Activated T-cell treated with anti-CD3 and anti-CD28 coated beads, Interleukin-2, amount 50 U/mL, for 24 hours (primary cell): ENCODE measurements at places on chromosomes 7 and 10.
A peak's percentile ranks its signal among the peaks of the same experiment; 100 is the strongest.

DNA sequence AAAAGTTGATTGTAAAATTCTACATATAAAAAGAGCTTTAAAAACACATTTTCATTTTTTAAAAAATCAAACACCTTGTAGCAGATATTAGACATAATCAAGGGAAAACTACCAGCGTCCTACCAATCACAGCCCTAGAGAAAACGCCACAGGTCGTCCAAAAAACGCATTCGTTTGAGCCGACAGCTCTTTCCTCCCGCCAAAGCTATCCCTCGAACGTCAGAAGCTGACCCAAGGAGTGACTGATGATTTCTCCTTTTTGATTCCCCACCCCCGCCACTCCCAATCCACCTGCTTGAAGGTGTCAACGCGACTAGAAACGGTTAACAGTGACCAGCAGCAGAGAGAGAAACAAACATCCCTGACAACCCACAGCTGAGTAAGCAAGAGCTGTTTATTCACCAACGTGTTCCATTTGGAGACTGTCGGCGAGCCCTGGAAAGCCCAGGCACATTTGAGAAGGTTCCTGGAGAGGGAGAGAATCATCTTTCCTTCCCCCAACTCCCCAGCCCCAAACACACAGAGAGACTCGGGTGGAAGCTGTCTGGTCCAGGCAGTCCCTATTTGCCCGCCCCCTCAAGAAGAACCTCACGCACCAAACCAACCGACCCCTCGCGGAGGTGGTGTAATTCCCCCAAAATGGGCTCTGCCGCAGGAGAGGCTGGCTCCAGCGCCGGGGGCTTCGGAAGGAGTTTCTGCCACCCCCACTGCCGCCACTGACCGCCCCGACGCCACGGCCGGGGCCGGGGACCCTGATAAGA is 622 bp downstream of the CPEB3 start:
- DNase-seq: no peak

DNA sequence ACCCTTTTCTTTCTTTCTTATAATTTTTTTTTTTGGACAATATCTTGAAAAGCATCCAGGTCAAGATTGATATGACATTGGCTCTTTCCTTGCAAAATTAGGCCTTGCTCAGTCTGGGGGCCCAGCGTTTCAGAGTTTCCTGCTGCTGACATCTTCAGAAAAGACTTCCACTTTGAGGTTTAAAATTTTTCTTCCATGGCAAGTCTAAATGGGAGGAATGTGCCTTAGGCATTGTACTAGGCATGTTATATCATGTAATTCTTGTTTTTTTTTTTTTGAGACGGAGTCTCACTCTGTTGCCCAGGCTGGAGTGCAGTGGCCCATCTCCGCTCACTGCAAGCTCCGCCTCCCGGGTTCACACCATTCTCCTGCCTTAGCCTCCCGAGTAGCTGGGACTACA is 48.9 kb upstream of the PDZD8 start:
- DNase-seq: no peak

- DNase-seq: no peak
These were observed 14.1 kb upstream of the LAMB1 start for GRCh38 chr7:108016841-108017775.

DNA sequence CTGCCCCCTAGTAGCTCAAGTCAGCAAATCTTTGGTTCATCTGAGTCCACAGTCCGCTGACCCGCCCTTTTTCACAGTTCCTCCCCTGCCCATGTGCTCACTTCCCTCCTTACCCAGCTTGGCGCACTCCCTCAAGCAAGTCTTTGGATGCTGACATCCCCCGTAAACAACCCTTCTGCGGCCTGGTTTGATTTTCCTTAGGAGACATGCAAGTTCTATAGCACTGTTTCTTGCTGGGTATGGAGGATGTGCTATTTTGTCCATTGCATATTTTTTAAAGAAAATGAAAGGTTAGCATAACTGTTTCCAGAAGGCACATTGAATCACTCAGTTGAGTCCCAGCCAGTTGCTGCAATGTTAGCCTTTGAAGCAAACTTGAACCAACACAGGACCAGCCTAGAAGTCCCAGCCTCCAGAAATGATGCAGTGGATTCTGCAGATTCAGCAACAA is 38.2 kb downstream of the HTRA1 start:
- no peak for DNase-seq

DNA sequence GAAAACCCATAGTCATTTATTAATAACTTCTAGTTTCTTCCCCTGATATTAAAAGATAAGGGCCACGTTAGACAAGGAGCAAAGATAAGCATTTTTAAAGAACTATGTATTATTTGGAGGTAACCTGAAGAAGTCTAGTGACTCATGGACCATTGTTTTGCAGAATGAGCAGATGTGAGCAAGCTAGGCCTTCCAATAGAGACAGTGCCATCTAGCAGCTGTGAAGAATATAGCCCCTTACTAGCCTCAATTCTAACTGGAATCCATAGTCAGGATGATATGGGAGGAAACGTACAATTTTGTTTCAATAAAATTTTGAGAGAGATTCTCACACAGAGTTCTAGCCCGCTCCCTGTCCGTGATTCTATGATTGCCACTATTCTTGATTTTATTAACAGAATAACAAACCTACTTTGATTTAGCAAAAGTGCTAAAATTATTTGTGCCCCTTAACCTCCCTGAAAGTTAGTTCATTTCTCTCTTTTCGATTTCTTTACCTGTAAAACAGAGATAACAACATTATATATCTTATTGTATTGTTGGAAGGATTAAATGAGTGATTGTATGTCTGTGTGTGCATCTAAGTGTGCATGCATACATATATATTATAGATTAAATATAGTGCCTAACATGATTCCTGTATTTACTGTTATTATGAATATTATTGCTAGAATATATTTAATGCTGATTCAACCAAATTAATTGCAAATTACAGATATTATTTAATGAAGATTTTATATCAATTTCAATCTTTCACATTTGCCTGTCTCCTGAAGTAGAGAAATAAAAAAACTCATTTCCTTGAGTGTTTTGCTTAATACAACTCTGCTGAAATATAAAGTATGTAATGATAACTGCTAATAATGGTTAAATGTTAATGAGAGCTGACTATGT is 22.7 kb downstream of the FAM237B start:
- no peak for DNase-seq

DNA sequence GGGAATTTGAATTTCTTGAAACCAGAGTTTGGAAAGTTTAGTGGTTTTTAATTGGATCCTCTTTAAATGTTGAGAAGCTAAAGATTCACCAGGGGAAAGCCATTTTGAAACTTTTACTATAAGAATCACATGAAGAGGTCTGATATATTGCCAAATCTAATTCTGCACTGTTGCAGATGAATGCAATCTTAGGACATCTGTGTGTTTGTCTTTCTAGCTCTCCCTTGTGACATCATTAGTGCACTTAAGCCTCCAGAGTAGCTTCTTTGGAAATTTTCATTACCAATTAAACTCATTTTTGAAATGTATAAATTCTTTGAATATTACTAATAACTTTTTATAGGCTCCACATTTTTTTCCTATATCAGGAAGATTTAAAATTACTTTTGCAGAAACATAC is 160.2 kb downstream of the BICC1 start:
- DNase-seq: no peak

DNA sequence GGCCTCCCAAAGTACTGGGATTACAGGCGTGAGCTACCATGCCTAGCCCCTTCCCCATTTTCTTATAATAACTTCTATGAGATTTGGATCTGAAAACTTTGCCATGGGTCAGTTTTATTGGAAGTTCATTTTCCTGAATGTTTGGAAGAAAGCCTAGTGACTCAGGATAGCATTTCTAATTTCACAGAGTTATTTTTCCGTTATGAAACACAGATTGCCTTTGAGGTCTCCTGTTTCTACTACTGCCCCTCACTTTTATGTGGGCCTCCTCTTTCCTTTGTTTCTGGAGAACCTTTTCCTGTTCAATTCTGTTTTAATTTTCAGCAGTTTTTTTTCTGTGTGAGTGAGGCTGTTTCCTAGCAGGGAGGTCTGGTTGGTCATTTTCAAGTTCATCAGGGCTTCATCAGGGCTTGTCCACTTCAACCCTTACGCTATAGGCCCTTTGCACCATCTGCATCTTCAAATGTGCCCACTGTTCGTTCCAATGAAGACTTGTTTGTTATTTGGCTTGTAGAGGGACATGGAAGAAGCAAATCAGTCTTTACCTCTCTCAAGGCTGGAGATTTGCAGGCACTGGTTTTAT is 58.7 kb downstream of the BMPR1A start:
- no peak for DNase-seq

DNA sequence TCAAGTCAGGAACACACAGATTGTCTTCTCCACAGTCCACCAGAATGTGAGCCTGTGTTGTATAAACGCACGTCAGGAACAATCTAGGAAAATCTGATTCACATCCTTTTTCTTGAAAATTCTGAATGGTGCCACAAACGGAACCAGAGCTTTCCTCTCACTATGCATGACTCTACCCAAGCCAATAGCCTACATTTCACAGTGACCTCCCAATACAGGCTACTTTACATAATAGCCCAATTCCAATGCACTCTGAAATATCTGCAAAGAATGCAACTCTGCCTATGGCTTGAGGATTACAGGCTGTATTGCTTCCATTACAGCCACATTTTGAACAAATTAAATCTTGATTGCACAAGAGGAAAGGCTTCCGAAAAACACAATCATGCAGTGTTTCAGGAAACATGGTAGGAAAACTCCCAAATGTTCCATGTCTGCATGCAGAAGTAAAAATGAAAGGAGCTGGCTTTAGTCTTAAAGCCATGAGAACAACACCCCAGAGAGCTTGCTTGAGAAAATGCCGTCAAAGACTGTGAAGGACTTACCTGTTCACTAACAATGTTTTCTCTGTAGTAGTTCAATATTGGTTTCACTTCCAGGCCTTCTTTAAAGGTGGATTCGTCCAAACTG is 113.9 kb downstream of the ITGA8 start:
- DNase-seq: no peak

DNA sequence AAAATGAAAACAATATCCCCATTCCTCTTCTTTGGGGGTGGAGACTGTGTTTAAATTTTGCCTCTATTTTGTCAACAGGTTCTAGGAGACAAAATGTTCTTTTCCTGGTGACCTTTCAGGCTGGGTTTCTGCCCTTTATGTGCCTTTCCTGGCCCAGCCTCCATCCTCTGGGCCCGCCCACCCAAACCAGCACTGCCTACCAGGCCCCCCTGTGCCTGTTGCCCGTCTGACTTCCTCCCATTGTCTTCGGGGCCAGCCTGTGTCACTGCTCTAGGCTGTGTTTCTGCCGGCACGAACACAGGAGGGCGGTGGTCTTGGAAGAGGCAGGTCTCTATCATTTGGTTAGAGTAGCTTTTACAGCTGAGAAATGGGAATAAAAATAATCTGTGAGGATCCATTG is 13.9 kb downstream of the TSPAN14 start:
- DNase-seq: peak; percentile 69

GRCh38 chr10:72753760-72754231 is 61.9 kb downstream of the MCU start:
- no peak for DNase-seq

DNA sequence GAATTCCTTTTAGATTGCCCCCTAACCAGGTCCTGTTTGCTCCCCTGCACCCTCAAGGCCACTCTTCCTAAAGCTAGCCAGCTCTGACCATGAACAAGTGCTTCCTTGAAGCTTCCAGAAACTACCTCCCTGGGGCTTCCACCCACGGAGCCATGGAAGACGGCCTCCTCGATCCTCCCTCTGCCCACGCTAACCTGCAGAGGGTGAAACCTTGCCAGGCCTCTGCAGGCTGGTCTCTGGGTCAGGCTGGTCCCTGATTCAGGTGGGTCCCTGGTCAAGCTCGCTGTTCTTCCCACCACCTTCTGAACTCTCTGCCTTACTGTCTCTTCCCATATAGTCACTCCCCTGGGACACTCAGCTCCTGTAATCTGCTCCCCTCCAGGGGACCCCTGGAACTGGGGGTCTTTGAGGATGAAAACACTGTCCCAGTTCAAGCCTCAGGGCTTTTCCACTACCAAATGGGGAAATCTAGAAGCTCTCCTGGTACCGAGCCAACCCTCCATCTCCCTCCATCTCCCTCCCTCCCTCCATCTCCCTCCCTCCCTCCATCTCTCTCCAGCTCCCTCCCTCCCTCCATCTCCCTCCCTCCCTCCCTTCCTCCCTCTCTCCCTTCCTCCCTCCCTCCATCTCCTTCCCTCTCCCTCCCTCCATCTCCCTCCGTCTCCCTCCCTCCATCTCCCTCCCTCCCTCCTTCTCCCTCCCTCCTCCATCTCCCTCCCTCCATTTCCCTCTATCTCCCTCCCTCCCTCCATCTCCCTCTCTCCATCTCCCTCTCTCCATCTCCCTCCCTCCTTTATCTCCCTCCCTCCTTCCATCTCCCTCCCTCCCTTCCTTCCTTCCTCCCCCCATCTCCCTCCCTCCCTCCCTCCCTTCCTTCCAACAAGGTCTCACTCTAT is 2.9 kb downstream of the MLXIPL start:
- DNase-seq: no peak

DNA sequence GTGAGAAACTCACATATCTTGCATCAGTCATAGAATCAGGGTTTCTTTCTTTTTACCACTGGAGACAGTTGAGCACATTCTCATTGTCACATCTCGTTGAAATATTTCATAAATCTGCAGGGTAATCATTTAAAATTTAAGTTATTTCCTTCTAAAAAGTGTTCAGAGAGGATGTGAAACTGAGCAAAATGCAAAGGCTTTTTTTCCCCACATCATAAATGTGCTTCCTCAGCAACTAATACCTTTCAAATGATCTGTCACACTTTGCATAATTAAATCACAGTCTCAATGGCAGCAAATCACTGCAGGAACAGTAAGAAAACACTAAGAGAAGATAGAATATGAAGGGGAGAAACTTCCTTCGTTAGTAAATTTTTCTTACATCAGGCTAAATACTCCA is 187.5 kb downstream of the EVX1 start:
- DNase-seq: no peak

- DNase-seq: no peak
These were observed 19.2 kb downstream of the PMPCB start for GRCh38 chr7:103316380-103316941.

DNA sequence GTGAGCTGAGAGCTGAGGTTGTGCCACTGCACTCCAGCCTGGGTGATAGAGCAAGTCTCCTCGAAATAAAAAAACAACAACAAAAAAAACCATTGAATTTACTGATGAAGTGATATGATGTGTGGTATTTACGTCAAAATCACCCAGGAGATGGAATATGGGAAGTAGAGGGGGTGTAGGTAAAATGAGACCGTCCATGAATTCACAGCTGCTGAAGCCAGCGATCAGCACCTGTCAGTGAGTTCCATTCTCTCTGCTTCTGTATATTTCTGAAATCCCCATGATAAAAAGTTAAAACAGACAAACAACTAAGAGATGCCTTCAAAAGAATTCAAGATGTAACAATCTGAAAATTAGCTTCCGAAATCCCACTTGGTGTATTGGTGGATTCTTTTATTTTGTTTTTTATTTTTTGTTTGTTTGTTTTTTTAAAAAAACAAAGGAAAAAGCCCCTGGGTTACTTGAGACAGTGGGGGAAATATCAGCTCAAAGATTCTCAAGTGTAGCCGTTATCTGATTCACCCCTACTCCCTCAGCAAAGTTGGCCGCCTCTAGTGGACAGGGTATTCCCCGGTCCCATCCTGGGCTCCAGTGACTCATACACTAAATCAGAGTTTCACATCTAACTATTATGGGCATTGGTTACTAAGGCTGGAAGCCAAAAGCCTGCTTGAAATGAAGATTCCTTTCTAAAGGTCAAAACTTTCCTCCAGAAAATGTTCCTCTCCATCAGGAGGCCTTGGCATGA is 76.4 kb downstream of the MAP3K8 start:
- no peak for DNase-seq

GRCh38 chr10:96208946-96209345 is 62.4 kb downstream of the BLNK start:
- no peak for DNase-seq
